ENCODE measurements at places on chromosomes 6 and 20.

DNA sequence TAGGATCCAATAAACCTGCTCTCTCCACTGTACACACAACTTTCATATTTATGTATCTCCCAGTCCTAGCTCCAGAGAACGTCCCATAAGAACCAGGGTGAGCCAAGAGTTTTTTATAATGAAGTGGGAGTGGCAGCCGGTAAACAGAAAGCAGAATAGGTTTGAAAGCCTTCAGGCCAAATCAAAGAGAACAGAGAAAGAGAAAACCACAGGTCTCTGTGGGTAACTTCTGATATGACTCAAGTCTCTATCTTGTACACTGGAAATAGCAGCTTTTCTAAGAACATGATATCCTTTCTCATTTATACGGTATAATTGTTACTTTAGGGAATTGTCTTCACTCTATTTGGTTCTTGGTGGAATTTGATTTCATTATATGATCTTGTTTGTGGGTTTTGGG lies 273.6 kb downstream of the PACRG start:
- DNase-seq = no peak

DNA sequence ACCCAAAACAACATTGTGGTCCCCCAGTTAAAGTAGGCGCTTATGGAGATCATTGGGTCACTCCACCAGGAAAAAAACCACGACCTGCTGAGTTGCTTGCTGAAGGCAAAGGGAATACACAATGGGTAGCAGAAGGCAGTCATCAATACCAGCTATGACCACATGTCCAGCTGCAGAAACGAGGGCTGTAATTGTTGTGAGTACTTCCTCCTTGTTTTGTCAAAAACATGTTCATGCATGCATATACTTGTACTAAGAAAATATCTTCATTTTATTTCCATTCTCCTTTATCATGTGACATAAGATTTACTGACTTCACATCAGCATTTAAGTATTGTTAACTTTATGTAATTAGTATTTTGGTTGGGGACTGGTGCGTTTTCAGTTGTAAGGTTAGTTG lies 16.9 kb downstream of the SERINC1 start:
- DNase-seq = no peak

DNA sequence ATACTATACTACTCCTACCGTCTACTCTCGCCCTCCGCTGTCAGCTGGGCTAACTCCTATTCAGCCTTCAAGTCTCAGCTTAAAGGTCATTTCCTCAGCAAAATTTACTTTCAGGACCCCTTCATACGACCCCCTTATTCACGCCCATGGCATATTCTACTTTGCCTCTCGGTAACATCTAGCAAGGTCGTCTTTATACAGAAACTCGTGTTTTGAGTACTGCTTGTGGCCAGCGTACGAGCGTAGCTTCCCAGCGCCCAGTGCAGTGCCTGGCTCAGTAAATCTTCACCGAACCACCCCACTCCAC lies 546 bp downstream of the CRNKL1 start:
- DNase-seq = no peak

DNA sequence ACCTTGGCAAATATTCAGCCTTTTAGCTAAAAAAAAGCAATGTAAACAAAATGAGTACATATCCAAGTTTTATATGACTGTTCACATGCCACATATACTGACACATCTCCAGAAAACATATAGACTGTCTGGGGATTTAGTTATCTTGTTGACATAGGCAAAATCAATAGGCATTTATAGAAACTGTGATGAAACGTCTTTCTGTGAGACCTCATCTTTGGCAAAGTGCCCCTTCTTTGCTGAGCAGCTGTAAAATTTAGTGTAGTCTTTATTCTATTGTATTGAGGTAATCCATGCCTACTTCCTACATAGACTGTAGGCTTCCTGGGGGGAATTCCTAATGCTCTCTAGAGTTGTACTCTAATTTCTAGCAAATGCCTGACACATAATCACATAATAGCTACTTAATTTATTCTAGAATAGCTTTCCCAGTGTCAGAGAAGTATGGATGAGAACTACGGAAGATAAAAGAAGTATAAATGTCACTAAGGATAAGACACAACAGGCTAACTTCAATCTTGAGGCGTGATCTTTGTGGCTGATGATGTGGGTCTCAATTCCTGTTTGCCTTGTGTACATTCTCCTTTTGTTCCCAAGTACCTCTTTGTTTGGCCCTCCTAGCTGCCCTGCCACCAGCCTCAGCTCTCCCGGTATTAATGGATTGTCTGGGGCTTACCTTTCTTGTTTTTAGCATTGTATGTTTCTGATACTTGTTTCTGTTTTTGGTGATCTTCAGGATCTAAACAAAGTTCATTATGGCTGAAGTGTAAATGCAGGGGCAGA lies 30.6 kb downstream of the PTCHD4 start:
- no peak for DNase-seq

- no peak for DNase-seq
These were observed 24.4 kb upstream of the LY86 start for GRCh38 chr6:6564154-6564553.

DNA sequence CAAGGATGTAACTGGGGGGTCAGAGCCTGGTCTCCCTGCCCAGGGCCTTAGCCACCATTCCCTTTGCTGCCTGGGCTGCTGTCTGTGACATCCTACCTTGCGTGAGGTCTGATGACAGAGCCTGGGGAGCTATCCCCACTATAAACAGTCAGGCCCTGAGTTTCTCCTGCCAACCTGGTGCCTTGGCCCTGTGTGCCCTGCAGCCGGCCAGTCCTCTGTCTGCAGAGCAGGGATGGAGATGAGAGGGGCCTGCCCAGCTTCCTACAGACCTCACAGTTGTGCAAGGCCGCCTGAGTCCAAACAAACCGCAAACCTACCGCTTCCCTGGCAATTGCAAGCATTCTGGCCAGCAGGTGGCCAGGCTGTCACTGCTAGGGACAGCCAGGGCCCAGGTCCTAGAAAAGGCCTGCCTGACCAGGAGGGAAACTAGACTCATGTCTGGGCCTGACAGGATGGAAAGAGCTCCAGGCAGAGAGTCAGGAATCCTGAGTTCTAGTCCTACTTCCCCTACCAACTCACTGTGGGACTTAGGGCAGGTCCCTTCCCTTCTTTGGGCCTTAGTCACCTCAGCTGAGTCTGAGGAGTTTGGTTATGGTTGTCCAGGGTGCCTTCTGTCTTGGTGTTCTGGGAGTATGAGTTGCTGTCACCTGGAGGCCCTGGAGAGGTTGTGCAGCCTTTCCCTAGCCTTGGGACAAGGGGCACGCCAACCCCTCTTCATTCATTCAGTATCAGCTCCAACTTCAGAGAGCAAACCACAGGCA lies 86.2 kb downstream of the VEGFA start:
- DNase-seq = no peak

GRCh38 chr6:13178107-13178506 lies 150.2 kb downstream of the TBC1D7 start:
- DNase-seq = no peak

GRCh38 chr6:38212579-38212978 lies 393.1 kb downstream of the ZFAND3 start:
- DNase-seq = no peak

DNA sequence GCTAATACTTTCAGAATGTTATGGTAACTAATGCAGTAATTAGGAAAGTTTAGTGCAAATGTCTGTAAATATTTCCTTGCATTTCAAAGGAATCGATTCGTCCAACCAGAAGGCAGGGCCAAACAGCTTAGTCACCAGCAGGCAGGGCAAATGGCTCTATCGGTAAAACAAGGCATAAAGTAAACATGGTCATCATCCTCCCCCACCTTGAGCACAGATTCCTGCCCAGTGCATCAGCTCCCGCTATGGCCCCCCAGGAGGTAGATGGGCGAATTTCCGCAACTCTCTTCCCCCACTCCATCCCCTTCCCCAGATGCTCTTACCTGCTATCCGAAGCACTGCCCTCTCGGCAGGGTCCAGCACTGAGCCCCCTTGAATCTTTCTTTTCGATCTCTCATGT lies 103.8 kb upstream of the BEND6 start:
- no peak for DNase-seq

- no peak for DNase-seq
These were observed 405.7 kb downstream of the KIF16B start for GRCh38 chr20:16167423-16168130.

- DNase-seq = peak; percentile 51
These were observed 107.8 kb downstream of the ZFP64 start for GRCh38 chr20:52083627-52084232.

GRCh38 chr6:117404548-117404947 lies 21.2 kb downstream of the ROS1 start:
- no peak for DNase-seq

GRCh38 chr20:48676795-48677460 lies 150.9 kb downstream of the PREX1 start:
- no peak for DNase-seq

DNA sequence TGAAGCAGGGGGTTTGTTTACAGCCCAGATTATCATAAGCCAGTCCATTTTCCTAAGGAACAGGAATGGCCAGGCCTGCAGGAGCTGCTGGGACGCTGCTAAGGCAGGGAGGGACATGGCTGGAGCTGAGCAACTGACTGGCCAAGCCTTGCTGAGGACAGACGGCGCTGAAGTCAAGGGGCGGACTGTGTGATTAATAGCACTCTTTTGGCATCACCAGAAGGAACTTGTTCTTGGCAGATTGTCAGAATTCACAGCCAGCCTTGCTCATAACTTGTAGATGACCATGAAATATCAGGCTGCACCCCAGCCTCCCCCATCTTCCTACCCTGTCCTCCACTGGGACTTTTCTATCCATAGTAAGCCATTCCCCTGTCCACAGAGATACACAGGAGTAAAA lies 218.8 kb upstream of the RNF24 start:
- no peak for DNase-seq

GRCh38 chr6:111845441-111845871 lies 27.8 kb downstream of the FYN start:
- DNase-seq = no peak

DNA sequence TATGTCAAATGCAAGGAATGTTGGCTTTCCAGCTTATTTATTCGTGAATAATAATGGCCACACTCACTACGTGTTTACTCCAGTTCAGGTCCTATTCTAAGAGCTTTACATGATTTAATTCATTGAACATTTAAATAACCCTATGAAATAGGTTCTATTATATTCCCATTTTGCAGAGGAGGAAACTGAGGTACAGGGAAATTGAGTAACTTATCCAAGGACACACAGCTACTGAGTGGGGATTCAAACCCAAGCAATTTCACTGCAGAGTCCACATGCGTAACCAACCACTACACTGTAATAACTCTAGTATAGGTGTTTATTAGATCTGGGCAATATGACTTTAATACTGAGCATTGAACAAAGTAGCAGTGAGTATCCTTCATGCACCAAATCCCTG lies 12.3 kb upstream of the SLC13A3 start:
- no peak for DNase-seq

DNA sequence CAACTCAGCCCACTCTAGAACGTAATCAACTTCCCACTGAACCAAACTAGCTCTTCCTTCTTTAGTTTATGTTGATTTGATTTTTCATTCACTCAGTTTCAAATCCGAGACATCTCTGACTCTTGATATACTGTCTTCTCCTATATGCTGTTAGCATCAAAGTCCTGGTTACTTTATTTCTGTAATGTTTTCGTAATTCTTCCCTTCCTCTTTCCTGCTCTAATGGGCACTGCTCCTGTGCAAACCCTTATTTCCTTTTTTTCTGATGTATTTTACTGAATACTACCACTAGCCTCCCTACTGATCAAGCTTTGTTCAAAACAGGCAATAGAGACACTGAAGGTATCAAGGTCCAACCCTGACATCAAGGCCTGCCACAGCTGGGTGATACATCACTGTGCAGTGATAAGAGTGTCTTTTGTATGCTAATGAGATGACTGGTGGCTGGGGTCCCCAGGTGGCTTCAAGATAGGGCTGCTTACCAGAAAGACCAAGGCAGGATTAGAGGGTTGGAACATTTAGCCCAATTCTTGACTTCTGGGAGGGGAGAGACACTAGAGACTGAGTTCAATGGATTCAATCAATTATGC lies 95.2 kb downstream of the KIF13A start:
- DNase-seq = no peak

GRCh38 chr20:60304931-60305330 lies 346.7 kb downstream of the CDH26 start:
- DNase-seq = no peak

DNA sequence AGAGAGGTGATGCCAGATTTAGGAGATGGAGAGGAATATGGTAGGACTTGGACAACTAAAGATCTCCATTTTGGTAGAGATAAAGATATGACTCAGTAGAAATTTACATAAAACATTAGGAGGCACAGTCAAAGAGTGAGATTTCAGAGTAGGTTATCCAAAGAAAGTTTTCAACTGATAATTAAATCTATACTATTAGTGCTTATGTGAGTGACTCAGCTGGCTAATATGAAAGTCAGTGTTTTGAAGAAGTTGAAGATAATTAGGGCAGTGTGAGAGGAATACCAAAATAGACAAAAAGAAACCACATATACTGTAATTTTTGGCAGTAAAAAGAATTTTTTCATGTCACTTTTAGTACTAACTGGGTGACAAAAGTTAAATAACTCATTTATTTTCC lies 712.8 kb upstream of the HS3ST5 start:
- no peak for DNase-seq

- no peak for DNase-seq
These were observed 517.8 kb upstream of the FLRT3 start for GRCh38 chr20:14855171-14855570.

DNA sequence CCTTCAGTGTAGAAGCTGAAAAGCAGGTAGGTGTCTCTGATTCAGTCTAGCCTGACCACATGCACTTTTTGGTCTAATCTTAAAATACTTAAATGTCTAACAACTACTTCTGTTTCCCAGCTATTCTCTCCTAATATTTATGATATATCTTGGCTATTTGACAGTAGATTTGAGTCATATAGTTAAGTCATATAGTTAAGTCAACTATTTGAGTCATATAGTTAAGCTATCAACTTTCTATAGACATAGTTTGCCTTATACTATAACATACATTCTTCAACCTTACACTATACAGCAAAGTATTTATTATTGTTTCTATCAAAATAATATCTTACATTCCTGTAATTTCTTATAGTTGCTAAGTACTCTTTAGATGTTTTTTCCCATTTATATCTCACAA lies 110.9 kb downstream of the GMDS start:
- DNase-seq = no peak
